ENCODE measurements at places on chromosomes 16 and 17.

DNA sequence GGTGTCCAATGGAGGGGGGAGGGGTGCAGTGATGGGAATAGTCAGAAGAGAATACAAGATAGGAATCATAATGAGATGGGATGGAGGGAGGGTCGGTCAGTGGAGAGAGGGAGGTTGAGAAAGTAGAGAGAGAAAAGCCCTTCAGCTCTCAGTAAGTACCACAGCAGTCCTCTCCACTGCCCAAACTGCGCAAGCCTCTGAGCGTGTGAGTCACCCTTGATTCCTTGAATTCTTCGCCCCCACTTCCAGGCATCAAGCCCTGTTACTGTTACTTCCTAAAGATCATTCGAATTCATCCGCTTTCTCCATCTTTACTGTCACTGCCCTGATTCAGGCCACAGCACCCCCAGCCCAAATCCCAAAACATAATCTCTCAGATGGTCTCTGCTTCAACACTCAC lies 2.5 kb downstream of the GUCY2D start:
- no peak for DNase-seq

DNA sequence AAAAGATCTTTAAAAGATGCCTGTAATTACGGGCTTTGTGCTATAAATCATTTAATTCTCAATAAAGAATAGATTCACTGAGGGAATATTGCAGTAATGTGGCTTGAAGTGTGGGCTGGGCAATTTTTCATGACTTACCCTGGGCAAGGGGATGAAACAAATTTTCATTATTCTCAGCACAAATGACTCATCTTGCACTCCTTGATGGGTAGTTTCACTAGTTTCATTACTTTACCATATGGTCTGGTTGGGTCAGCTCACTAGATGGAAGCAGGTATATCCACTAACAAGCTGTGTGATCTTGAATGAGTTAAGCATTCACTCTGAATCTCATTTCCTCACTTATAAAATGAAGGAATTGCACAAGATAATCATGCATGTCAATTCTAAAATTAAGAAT lies 234.3 kb downstream of the ABCC12 start:
- no peak for DNase-seq

DNA sequence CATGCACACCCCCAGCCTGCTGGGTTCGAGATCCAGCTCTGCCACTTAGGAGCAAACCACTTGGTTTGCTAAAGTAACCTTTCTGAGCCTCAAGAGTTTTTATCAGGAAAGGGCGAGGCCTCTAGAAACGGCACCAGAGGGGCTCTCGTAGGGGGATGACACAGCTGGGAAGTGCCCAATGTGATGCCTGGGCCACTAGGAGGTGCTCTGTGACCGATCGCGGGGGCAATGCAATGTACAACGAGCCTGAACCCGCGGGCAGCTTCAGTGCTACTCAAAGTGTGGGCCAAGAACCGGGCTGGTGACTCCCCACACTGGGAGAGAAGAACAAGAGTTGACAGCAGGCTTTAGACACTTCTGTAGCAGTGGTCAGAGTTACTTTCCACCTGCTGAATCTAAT lies 9.4 kb downstream of the C16orf89 start:
- DNase-seq = no peak

- DNase-seq = no peak
Measured at GRCh38 chr17:12320286-12320685, 299.6 kb downstream of the MAP2K4 start.

DNA sequence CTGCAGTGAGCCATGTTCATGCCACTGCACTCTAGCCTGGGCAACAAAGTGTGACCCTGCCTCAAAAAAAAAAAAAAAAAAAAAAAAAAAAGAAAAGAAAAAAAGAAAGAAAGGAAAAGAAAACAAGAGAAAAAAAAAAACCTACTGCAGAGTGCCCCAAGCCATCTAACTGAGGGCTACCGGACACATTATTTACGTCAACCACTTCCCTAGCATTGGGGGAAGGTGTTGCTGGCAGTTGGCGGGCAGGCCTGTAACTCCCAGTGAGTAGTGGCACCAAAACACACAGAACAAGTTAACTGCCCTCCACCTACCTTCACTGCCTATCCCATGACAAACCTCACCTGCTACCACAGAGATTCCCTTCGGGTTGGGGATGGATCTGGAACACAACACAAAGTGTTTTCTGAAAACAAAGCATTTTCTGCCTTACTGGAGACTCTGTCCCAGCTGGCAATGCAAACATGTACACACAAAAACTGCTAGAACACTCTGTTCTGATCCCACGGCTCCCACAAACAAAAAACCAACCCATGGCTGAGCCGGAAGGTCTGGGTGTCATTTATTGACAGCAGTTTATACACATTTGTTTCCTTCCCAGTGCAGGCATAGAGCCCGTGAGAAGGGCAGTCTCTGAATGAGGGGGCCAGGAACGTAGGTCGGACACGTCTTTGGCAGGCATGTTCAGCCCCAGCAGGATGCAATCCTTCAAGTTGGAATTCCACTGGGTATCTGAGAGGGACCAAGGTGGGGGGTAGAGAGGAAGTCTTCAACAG lies 11.0 kb downstream of the PHB1 start:
- DNase-seq = no peak

- no peak for DNase-seq
Measured at GRCh38 chr17:75983501-75984181, 4.6 kb downstream of the TEN1 start.

DNA sequence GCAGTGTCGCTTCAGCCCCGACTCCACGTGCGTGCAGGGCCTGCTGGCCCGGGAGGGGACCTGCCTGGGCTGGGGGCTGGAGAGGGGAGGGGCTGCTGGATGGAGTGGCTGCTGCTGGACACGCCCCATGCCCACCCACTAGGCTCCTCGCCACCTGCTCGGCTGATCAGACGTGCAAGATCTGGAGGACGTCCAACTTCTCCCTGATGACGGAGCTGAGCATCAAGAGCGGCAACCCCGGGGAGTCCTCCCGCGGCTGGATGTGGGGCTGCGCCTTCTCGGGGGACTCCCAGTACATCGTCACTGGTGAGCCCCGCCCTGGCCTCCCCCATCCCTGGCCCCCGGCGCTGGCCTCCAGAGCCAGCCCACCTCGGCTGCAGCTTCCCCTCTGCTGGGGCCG lies 2.4 kb downstream of the BRICD5 start:
- DNase-seq = no peak

GRCh38 chr16:82481455-82481854 lies 145.3 kb upstream of the CDH13 start:
- DNase-seq = no peak

GRCh38 chr17:7004398-7005253 lies 7.8 kb upstream of the RNASEK start:
- DNase-seq = peak; percentile 32

DNA sequence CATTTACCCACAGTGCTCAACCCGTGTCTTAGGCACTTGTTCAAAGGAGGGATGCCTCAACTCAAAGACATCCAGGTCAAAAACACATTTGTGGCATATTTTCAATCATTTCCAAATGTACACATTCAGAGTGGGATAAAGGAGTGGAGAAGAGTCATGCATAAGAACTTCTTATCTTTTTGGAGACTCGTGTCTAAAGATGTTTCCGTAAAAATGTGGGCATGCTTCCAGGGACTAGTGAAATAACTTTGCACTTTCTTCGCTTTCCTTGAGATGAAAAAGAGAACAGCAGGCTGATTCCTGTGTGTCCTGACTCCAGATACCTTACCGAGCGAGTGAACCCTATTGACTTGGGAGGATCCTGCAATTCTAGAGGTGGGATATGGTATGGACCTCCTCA lies 256.6 kb upstream of the KCNJ16 start:
- DNase-seq = no peak

GRCh38 chr17:50440172-50440837 lies 14.3 kb downstream of the ACSF2 start:
- DNase-seq = no peak

GRCh38 chr16:89118361-89119165 lies 24.9 kb downstream of the ACSF3 start:
- DNase-seq = no peak

DNA sequence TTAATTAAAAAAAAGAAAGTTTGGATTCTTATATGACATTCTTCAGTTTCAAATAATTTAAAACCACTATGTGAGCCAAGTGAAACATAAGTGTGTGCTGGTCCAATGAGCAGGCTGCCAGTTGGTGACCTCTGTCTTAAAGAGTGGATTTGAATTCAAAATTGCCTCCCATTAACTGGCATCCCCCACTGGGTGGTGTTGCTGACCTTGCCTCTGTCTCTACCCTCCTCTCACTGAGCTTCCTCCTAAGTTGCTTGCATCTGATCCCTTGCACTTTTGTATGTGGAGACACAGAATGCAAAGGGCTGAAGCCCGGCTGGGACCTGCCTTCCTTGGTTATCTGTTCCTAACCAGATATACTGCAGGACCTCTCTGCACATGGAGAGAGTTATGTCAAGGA lies 160.6 kb downstream of the CYLD start:
- DNase-seq = no peak

DNA sequence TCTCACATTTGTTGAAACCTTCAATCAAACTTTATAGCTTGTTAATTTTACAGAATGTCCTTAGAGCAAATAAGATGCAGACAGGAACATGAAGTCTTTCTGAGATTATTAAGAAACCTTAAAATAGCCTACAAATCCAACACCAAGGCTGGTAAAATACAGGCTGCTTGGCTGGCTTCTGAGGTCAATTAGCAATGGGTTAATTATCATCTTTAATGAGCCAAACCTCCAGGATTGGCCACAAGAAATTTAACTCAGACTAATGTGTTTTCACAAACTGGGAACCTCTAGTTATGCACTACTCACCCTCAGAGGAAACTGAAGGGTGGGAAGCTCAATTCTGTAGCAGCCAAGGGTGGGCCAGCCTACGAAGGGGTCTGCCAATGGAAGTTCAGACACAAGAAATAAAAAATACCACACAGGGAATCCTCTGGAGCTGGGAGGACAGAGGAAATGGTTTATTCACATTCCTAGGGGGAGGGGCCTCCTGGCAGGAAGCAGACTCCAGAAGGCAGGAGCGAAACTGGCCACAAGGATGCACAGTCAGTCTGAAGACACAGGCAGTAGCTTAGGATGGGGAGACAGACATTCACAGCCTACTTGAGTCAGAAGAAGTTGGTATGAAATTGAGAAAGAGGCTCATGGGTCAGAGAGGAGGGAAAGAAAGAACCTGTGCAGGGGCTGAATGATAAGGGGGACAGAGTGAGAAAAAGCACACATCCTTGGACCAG lies 36.1 kb downstream of the HIC1 start:
- peak; percentile 91 for DNase-seq

- DNase-seq = no peak
Measured at GRCh38 chr16:79154086-79154485, 446.5 kb downstream of the MAF start.

- no peak for DNase-seq
Measured at GRCh38 chr17:16456742-16457316, 35.2 kb downstream of the LRRC75A start.

GRCh38 chr17:18025241-18025944 lies 13.6 kb downstream of the ATPAF2 start:
- no peak for DNase-seq

- peak; percentile 24 for DNase-seq
Measured at GRCh38 chr16:57277586-57277985, 6.9 kb downstream of the PLLP start.

DNA sequence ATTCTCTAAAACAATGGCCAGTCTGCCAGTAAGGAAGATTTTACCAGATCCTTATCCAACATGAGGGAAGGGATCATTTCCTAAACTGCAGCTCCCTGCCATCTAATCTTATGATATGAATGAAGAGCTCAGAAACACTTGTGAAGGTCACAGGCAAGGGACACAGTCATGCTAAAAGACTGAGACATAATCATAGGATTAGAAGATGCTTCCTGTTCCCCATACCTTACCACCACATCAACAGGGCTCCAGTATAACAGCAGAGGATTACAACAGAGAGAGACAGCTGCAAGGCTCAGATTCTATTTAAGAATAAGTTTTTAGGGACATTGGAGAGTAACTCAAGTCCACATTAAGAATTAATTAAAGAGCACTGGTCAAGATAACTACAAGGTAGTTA lies 93.3 kb downstream of the BRIP1 start:
- no peak for DNase-seq

- DNase-seq = no peak
Measured at GRCh38 chr17:34374457-34374856, 11.4 kb upstream of the CCL1 start.

- DNase-seq = no peak
Measured at GRCh38 chr17:8941980-8942622, 23.4 kb downstream of the PIK3R5 start.
